ENCODE measurements at places on chromosomes 4 and X.

GRCh38 chr4:24995346-24995919 is 35.3 kb downstream of the LGI2 start:
- no peak for DNase-seq

- DNase-seq = peak; percentile 59
Measured at GRCh38 chrX:15988661-15989603, 134.3 kb upstream of the AP1S2 start.

- no peak for DNase-seq
Measured at GRCh38 chr4:152245680-152246079, 290.2 kb downstream of the FBXW7 start.

DNA sequence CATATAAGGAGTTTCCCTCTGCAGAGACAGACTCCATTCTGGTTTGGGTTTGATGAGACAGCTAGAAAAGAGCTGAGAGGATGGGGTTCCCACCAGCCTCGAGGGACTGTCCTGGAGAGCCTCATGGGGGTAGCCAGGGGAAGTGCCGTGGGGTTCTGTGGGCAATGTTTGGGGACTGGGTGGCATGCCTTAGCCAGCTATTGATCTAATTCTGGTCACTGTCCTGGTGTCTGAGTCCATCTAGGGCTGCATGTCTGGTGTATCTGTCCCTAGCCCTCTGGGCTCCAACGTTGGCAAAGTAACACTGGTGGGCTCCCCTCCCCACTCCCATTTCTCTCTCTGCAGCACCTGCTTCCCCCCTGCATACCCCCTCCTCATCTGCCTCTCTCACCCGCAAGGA is 135.4 kb downstream of the SMIM20 start:
- DNase-seq = no peak

GRCh38 chr4:14383652-14384051 is 618.6 kb upstream of the CPEB2 start:
- no peak for DNase-seq

DNA sequence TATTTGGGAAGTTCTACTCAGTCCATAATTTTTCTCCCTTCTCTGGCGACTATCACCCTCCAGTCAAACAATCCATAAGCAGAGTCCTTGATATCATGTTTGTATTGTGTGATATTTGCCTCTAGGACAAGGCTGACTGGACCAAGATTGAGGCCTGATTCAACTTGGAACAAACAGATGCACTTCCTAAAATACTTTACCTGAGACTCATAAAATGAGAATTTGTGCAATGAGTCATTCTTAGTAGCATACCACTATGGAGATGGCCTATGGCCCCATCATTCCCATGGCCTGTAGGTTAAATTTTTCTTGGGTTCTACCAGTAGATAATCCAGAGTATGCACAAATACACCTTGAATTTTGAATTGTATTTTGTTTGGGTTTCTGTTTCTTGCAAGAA is 74.2 kb upstream of the DMD start:
- DNase-seq = no peak

DNA sequence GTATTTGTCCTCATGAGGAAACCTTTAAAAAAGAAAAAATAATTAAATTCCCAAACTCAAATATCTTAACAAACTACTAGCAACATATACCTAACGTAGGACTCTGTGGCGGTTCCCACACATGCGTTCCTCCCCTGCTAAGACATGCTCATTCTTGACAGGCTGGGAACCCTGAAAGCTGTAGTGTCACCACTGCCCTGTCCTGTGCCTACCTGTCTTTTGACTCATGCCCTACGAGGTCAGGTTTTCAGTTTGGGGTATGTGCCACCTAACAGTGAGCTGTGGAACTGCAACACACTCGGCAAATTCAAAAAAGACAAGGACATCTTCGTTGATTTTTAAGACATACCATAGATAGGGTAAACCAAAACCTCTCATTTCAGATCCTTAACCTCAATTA is 17.8 kb downstream of the IDS start:
- no peak for DNase-seq

DNA sequence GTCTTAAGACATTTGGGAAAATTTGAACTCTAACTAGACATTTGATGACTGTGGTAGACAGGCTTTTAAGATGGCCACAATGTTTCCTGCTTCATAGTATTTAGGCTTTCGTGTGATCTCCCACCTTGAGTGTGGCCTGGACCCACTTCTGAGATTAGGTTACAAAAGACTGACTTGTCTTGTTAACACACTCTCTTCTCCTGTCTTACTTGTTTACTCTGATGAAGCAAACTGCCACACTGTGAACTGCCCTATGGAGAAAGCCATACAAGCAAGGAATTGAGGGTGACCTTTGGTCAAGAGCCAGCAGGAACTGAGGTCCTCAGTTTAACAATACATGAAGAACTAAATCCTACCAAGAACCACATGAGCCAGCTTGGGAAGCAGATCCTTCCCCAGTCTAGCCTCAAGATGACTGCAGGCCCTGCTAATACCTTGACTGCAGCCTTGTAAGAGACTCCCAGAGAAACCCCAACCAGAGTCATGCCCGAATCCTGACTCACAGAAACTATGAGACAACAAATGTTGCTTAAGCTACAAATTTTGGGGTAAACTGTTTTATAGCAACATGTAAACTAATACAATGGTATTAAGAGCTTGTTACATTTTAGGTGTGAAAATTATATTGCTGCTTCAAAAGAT is 20.3 kb downstream of the UBA6 start:
- DNase-seq = no peak

GRCh38 chrX:50204364-50204899 is at the start of gene CCNB3:
Gene CCNB3, plus strand, starts transcription at chrX:50204765. Its CDS starts 80,399 bp downstream, at chrX:50285164.
- peak; percentile 28 for DNase-seq

DNA sequence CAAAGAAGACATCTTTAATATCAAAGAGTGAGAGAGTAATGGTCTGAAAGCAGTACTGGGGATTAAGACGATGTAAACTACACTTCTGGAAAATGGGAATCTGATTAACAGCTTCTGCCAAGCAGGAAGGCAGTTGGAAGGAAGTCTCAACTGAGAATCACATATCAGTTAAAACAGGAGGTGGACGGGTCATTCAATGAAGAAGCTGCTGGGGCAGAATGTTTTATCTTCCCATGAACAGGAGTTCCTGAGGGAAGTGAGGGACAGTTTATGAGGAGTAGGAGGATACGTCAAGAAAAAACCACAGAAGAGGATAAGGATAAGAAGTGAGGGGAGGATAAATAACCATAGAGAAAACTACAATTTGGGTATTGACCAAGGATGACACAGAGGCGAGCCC is 38.7 kb upstream of the MAGEA10 start:
- no peak for DNase-seq

GRCh38 chr4:78601013-78601412 is 49.4 kb downstream of the ANXA3 start:
- DNase-seq = no peak

DNA sequence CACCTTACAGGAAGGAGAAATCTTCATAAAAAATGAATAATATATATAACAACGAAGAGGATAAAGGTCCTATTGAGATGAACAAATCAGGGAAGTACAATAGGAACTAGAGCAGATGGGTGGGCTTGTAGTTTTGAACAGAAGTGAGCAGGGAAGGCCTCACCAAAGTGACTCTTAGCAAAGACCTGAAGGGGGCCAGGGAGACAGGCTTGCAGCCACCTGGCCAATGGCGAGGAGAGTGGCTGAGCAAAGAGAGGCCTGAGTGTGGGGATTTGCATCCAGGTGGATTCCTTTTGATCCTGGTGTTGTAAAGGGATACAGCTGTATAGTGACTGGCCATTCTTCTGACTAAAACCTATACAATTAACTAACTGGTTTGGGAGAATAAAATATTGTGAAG is 354.1 kb downstream of the CAMK2D start:
- no peak for DNase-seq

GRCh38 chr4:127771535-127772275 is 10.4 kb upstream of the HSPA4L start:
- DNase-seq = no peak

DNA sequence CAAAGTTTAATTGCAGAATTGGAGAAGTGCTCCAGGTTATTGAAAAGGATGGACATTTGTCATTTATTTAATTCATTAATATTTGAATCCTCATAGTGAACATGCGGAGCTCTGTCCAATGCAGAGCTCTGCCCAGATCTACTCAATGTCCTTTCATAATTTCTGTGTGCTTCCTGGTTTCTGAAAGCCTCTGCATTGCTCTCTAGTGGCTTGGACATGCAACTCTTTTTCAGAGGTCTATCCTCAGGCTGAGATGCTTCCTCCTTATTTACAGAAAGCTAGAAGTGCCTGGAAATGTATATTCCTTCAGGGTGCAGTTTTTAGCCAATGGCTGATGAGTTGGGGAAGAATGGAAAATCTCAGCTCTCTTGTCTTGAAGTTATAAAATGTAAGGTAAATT is 786.1 kb upstream of the AADAT start:
- no peak for DNase-seq

DNA sequence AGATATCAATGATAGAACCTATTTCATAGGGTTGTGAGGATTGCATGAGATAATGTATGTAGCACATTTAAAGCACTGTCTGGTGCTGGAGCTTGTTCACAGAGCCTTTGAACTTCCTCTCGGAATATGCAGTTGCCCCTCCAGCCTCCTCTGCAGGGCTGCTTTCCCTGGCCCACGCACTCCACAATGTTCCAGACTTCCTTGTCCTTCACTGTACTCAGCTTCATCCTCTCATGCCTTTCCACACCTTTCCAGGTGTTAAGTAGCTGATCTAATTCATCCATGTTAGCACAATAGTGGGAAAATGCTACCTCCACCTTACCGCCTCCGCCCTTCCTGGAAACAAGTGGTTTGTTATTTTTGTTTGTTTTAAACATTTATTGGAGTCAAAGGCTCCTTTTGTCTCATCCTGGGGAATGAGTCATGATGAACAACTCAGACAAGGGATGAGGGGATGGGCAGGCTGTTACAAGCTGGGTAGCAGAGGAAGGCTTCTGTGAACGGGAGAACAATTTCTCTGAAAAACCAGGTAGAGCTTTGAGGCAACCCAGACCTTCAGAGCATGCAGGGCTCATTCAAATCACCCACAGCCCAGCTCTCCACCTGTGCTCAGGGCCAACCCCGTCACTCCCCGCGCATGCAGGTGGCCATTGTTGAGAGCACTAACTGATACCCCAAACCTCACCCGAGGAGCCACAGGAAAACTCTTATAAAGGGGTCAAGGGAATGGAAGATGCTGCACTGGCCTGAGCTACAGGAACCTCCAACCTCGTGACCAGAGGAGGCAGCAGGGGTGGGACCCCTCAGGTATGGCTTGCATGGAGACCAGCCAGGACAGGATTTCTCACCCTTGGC is 84.9 kb upstream of the TBL1X start:
- DNase-seq = no peak

DNA sequence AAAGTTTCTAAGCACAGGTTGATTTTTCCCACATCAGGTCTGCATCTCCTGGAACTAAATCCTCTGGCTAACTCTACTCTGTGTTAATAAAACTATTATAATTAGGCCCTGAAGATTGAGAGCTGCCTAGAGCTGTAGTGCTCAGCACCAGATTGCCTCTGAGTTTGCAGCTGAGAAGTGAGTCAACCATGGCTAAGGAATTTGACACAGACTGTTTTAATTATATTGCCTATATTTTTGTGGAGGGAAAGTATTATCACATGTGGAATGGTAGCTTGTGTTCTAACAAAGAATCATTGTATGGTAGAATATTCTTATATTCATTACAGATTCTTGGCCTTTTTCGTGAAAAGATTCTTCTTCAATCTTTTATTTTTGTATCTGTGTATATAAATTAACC is 1907.6 kb upstream of the TENM3 start:
- DNase-seq = no peak

DNA sequence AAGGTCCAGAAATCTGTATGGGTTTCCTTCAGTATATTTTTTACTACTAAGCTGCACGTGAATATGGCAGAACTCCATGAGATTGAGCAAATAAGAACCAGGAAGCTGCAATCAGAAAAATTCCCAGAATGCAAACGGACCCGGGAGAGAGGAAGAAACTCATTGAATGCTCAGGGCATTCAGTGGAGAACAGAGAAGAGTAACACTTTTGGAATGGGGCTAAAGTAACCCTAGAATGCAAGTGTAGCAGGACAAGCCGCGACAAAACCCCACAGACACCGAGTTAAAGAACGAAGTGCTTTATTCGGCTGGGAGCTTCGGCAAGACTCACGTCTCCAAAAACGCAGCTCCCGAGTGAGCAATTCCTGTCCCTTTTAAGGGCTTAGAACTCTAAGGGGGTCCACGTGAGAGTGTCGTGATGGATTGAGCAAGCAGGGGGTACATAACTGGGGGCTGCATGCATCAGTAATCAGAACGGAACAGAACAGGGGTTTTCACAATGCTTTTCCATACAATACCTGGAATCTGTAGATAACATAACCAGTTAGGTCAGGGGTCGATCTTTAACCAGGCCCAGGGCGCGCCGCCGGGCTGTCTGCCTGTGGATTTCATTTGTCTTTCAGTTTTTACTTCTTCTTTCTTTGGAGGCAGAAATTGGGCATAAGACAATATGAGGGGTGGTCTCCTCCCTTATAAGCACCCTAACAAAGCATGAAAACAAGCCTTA is 56.4 kb downstream of the RAB28 start:
- no peak for DNase-seq

- DNase-seq = no peak
Measured at GRCh38 chr4:147814376-147814775, 82.5 kb downstream of the ARHGAP10 start.

DNA sequence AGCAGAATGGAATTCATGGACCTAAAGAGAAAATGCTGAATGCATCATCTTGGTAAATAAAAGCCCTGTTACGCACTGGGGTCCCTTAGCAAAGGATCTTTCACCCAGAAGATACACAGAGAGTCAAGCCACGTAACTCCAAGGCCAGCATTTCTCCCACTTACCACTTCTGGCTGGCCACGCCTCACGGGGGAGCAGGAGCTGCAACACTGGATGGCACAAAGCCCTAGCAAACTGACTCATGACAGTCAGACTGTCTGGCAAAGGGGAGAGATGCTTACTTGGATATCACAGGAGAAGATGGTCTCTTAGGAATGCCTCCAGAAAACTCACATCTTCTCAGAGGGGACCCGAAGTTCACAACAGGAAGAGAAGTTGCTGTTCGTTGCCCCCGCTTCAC is 51.4 kb upstream of the BCLAF3 start:
- no peak for DNase-seq

GRCh38 chr4:87882321-87882720 is 49.6 kb downstream of the MEPE start:
- DNase-seq = no peak

- no peak for DNase-seq
Measured at GRCh38 chr4:82782626-82783345, 15.8 kb downstream of the SCD5 start.

GRCh38 chr4:58551676-58552075 is 1441.5 kb upstream of the IGFBP7 start:
- no peak for DNase-seq

DNA sequence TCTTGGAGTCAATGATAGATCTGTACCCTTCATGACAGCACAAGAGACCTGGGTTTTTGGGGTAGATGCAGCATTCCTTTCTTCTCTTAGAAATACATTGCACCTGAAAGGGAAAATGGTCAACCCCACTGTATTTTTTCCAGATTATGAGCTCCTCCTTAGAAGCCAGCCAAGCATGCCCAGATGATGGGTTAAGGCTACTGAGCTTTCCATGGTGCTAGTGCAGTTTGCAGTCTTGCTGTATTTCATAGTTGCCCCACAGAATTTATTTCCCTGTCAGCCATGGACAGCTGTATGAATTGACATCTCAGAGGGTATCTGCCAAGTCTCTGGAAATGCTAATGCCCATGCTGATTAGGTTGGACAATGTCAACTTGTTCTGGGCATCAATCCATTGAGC is 73.7 kb upstream of the H2AZ1 start:
- no peak for DNase-seq

Data from GM04504 (cell line).